ENCODE measurements at places on chromosomes 16 and 17.

- no peak for DNase-seq
These were observed 74.2 kb upstream of the NLK start for GRCh38 chr17:27968206-27968732.

GRCh38 chr16:77721752-77722308 is 484 bp upstream of the NUDT7 start:
- no peak for DNase-seq

DNA sequence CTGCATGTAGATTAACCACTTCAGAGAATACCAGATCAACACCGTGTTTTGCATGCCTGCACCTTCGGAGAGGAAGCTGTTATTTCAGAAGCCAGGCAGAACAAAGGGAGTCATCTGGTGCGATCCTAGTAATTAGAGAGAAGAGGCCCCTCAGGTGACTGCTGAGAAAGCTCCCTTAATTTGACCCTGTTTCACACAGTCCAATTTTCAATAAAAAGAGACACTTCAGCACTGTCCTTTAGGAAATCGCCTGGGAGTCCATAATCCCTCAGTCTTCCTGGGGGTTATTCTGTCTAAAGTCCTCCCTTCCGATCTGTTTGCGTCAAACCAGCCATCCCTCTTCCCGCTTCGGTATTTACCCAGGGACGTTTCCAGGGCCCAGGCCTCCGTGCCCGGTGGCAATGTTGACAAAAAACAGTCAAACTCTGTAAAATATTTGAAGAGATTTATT is 23.4 kb upstream of the TNRC6C start:
- DNase-seq = no peak

DNA sequence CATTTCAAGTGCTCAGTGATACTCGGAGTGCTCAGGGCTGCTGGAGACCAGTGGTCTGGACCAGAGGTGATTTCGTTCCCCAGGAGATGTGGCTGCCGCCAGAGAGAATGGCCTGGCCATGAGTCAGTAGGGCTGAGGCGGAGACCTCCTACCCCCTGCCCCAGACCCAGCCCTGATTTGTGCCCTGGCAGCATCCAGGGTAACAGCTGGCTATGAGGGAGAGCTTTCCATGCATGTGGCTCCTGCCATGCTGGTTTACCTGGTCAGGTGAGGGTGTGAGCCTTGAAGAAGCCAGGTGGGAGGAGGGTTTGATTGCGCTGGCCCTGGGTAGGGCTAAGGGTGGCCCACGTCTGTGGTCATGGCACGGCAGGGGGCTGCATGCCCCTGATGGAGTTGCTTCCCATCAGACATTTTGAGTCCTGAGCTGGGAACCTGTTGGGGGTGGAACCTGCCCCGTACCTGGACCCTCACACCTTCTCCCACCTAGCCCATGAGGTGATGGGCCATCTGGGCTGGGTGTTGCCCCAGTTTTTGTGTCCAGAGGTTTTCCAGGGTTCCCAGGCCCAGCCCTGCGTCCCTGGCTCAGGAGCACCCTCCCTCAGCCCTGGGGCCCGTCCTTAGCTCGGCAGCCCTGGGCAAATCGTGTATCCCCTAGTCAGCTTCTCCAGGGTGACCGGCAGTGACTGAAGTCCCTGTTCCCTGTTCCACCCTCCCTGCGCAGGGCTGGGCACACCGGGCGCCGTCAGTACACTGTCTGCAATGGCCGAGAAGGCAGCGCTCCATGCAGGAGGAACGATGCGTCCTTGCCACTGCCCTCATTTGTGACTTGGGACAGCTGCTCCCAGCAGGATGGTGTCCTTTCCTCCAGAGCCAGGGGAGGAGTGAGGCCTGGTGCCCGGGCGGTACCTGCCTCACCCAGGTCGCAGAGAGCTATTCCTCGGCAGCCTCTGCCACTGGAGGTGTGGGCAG is 9.0 kb upstream of the CSNK1D start:
- DNase-seq = no peak

- no peak for DNase-seq
These were observed 164.8 kb upstream of the DYNLRB2 start for GRCh38 chr16:80375973-80376372.

GRCh38 chr16:24652803-24653202 is 76.6 kb upstream of the TNRC6A start:
- no peak for DNase-seq

- DNase-seq = no peak
These were observed 480 bp upstream of the PROCA1 start for GRCh38 chr17:28712032-28712704.

- peak; percentile 84 for DNase-seq
These were observed 717 bp downstream of the UBE2Z start for GRCh38 chr17:48908853-48909394.

- no peak for DNase-seq
These were observed 296.6 kb downstream of the WWOX start for GRCh38 chr16:78396046-78396445.

GRCh38 chr16:66296591-66296990 is 69.9 kb upstream of the CDH5 start:
- DNase-seq = no peak

GRCh38 chr16:1828645-1829410 is 1.8 kb downstream of the FAHD1 start:
- DNase-seq = no peak

DNA sequence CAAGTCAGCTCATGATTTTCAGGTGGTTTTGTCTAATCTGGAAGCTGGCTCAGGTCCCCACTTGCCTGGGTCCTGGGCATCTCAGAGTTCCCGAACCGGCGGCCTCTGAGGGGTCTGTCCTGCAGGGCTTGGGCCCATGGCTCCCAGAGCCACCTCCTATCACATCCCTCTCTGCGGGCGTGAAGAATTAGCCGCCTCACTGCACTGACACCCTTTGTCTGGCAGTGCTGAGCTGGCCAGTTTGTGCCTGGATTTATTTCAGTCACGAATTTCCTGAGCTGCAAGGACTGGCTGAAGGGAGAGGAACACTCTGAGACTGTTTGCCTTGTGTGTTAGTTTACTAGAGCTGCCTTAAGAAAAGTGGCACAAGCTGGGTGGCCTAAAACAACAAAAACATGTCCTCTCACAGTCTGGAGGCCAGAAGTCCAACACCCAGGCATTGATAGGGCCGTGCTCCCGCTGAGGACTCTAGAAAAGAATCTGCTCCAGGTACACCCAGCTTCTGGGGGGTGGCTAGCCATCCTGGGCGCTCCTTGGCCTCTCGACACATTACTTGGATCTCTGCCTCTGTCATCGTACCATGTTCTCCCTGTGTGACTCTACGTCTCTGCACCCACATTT is 217.5 kb upstream of the DYNLRB2 start:
- no peak for DNase-seq

- DNase-seq = no peak
These were observed 9.7 kb downstream of the PHKB start for GRCh38 chr16:47470810-47471209.

DNA sequence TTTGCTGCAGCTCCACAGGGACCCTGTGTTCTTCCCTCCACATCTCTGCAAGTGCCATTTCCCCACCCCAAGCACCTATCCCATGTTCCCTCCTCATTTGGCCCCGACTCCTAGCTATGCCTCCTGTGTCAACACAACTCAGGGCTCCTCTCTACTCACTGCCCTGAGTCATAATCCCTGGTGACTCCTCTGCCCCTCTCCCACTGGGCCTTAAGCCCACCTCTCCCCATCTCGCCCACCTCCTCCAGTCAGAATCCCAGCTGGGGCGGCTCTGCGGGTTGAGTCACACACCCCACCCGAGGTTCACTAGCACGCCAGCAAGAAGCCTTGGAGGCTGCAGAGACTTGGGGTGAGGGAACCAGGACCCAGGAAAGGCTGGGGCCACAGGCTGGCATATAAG is 346.2 kb downstream of the FOXL1 start:
- peak; percentile 83 for DNase-seq

- DNase-seq = no peak
These were observed 8.8 kb downstream of the RPL19 start for GRCh38 chr17:39208893-39209292.

- no peak for DNase-seq
These were observed 50.4 kb upstream of the HAS3 start for GRCh38 chr16:69055008-69055407.

GRCh38 chr16:11360641-11361373 is 15.5 kb downstream of the RMI2 start:
- no peak for DNase-seq

- no peak for DNase-seq
These were observed 16.2 kb upstream of the PSMD7 start for GRCh38 chr16:74280448-74280847.

- DNase-seq = no peak
These were observed 31.7 kb downstream of the NAGPA start for GRCh38 chr16:5001986-5002385.

GRCh38 chr17:80277751-80278671 is 17.4 kb downstream of the RNF213 start:
- DNase-seq = peak; percentile 73

- DNase-seq = peak; percentile 12
These were observed 24.9 kb downstream of the SBK1 start for GRCh38 chr16:28317040-28317880.

DNA sequence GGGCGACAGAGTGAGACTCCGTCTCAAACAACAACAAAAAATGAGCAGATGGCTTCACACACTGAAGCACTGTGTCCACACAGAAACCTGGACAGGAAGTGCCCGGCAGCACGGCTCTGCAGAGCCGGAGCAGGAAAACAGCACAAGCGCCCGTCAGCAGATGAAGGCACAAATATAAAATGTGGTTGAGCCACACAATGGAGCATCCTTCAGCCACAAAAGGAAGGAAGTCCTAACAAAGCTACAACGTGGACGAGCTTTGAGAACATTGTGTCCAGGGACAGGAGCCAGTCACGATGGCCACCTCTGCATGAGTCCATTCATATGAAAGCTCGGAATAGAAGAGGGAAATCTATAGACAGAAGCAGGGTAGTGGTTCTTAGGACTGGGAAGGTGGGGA is 15.7 kb downstream of the RHBDF2 start:
- DNase-seq = no peak

- DNase-seq = no peak
These were observed 50.0 kb downstream of the CYB5B start for GRCh38 chr16:69474408-69474807.

GRCh38 chr16:51376080-51376479 is 225.0 kb upstream of the SALL1 start:
- no peak for DNase-seq

DNA sequence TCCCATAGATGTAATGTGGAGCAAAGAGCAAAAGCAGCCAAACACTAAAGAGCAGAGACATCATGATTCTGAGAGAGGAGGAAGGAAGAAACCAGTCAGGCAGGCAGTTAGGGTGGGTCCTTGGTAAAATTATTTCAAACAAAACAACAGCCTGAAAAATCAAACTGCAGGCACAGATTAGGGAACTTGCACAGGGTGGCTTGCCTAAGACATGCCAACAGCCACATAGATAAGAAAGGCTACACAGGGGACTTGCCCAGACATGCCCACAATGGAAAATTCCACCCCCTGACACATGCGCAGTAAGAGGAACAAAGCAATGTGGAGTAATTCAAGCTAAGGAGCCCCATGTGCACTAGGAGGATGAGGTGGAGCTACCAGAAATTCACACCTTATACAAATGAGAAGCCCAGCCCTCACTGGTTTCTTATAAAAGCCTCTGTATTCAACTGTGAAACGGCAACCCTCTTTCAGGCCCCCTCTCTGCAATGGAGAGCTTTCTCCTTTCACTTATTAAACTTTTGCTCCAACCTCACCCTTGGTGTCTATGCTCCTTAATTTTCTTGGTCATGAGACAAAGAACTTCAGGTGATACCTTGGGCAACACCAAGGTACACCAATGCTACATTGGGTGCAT is 7.3 kb upstream of the GAS7 start:
- no peak for DNase-seq

DNA sequence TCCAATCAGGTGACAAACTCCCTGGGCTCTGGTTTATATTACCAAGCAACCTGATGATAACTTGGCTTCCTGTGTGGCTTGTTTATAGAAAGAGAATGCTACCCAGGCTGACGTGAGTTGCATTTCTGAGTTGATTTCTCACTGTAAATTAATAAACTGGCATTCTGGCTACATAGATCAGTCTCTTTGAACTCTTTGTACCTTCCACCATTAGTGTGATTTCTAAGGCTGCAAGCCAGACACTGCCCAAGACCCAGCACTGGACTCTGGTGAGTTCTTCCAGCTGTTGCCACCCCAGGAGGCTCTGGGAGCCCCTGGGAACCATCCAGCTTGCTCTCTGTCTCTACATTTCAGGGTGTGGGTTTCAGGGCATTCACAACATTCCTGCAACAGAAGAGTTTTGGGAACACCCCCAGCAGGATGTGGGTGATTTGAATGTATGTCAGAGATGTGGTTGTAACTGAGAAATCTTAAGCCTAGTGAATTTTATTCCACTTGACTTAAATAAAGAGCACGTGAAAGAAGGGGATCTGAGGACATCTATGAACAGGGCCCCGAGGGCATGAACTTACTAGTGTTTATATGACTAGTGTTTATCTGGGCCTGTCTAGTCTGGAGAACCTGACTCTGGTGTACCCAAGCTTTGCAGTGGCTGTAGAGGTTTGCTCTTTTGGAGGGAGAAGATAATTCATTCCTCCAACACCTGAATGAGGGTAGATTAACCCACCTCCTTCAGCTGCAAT is 30.3 kb upstream of the LRRC37A start:
- DNase-seq = peak; percentile 96

DNA sequence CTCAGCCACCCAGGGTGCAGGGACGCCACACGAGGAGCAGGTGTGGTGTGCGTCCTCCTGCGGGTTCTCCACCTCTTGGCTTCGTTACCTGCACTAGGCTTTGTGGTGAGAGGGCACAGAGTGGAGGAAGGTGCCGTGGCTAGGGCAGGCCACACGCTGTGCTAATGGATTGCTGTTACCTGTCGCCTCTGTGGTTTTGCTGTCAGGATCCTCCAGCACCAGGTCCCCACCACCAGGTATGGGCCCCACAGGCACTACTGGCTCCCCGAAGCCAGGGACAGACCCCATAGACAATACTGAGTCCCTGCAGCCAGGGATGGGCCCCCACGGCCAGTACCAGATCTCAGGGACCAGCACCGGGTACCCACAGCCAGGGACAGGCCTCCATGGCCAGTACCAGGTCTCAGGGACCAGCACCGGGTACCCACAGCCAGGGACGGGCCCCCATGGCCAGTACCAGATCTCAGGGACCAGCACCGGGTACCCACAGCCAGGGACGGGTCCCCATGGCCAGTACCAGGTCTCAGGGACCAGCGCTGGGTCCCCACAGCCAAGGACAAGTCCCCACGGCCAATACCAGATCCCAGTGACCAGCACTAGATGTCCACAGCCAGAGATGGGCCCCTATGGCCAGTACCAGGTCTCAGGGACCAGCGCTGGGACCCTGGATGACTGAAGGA is 315.6 kb downstream of the SEC14L1 start:
- DNase-seq = no peak

- DNase-seq = no peak
These were observed 58.9 kb downstream of the RAP1GAP2 start for GRCh38 chr17:2855063-2855600.

GRCh38 chr17:49443862-49444261 is 29.2 kb upstream of the PHB1 start:
- DNase-seq = no peak
